ENCODE measurements at places on chromosomes 3 and 15. TPM values are rescaled to one million over a fixed set of nuclear protein-coding genes. Genes with fewer than 3 reads are reported as not detected.

CCK gene
- total RNA-seq: 0.14 TPM

REC114 gene
- not detected for total RNA-seq

PLA2G4E gene
- total RNA-seq: not detected

ATP13A4 gene
- 0.18 TPM for total RNA-seq

PCSK6 gene
- 11.6 TPM for total RNA-seq

HDC gene
- total RNA-seq: not detected
